ENCODE measurements at places on chromosomes 2 and 18. TPM values are rescaled to one million over a fixed set of nuclear protein-coding genes. Genes with fewer than 3 reads are reported as not detected.

GRCh38 chr2:217014328-217015105, 154.7 kb upstream of the TNP1 start:
- DNase-seq: no peak

The CROCC2 gene
- under 0.01 TPM for total RNA-seq

The LIMS4 gene
- total RNA-seq: 1.1 TPM

GRCh38 chr2:160427629-160428404, 65.8 kb downstream of the RBMS1 start:
- DNase-seq: no peak

GRCh38 chr2:16151281-16151570, 210.9 kb downstream of the MYCN start:
- no peak for DNase-seq

- DNase-seq: no peak
Observed at GRCh38 chr2:8753609-8754008, 71.8 kb downstream of the ID2 start.

DNA sequence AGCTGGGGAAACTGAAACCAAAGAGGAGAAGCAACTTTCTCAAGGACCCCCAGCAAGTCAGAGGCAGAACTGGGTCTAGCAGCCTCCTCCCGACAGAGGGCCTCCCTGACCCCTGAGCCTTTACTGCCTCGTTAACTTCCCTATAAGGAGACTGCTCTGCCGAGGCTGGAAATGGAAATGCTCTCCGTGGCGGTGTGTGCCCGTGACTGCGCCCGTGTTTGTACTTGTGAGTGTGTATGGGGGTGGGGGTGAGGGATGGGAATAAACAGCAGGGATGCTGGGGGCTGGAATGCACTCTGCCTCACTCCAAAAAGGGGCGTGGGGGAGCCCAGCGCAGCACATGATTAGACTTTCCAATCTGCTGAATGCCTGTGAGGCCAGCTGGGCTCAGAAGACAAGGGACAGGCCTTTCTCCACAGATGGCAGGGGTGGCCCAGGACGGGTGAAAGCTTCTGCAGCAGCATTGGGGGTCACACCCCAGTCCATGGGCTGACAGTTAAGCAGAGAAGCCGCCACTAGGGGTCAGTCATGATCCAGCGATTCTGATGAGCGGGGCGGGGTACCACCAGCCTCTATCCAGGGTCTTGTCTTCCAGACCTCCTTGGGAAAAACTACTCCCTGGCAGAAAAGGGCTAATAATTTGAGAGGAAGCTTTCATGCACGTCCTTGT, 26.8 kb downstream of the MPHOSPH10 start:
- DNase-seq: peak; percentile 4

All from renal cortical epithelial cell (primary cell).